ENCODE measurements at places on chromosomes 2 and 18.

DNA sequence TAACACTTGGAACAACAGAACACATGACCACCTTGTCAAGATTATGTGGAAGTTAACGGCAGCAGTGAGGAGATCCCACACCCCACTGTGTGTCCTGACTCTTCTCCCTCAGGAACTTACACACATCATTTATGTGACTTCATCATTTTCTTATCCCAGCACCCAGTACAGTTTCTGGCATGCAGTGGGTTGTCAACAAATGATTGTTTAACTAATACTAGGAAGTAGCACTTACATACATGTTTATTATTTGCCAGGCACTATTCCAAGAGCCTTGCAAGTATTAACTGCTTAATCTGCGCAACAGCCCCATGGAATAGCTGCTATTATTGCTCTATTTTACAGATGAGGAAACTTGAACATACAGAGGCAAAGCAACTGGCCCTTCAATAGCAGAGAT, 391.5 kb downstream of the TXNL1 start:
- DNase-seq: no peak

GRCh38 chr2:71749671-71750101, 296.3 kb downstream of the DYSF start:
- DNase-seq: no peak

DNA sequence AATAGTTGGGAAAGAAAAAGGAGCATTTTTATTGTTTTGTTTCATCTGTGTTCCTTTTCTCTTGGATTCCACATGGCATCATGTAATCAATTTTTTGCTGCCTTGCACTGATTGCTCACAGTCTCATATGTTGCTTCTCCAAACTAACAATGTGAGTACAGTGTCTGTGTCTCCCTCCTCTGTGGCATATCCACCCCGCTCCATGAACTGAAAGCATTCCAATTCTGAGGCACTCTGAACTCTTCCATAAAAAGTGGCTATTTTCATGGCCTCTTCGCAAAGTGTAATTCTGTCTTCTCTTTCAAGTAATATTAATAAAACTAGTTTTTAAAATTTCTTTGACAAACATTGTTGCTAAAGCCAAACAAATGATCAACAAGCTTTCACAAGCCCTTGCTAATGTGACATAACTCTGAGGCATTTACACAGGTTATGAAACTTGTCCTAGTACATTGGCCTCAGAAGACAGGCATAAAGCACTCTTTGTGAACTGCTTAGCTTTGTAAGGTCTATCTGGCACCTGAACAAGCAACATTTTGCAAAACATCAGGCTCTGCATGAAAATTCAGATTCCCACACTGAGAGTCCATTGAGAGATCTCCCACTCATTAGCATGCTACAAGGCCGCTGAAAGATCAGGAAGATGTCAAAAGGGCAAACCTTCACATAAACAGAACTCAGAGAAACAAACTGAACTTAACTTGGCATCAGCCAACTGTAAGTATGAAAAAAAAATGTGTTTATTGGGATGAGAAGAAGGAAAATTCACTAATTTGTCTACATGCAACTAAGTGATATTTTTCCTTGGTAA, 33.0 kb downstream of the GPR75 start:
- no peak for DNase-seq

DNA sequence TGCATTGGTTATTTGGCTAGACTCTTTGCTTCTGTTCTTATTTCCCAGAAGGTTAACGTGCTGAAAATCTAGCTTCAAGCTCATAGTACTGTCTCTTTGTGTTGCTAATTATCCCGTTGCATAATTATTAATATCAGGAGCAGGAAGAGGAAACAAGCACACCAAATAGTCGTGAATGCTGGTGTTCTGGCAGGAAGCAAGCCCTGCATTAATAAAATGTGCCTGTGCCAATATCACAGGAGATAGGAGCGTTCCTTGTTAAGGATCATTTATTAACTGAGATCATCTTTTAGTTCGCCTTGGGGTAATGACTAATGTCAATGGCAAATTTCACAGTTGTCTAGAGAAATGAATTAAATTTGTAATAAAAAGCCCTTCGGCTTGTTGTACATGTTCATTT, 893.0 kb upstream of the POU3F3 start:
- DNase-seq: no peak

- DNase-seq: no peak
Observed at GRCh38 chr2:230909841-230910545, 15.0 kb downstream of the GPR55 start.

DNA sequence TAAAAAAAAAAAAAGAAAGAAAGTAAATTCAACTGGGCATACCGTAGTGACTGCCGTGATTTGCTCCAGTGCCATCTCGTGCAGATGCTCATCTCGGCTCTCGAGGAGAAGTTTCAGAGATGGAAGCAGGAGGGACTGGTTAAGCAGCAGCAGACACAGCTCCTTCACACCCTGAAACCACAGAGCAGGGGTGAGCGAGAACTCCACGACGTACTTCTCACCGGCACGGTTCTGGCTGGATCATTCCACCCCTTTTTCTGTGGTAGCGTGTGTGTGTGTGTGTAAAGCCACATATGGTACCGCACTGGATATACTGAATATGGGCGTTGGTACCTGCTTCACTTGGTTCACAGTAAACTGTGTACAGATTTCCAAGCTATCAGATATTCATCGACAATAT, 382.2 kb downstream of the NBAS start:
- DNase-seq: no peak

GRCh38 chr18:52567360-52567759, 227.4 kb downstream of the DCC start:
- DNase-seq: no peak

DNA sequence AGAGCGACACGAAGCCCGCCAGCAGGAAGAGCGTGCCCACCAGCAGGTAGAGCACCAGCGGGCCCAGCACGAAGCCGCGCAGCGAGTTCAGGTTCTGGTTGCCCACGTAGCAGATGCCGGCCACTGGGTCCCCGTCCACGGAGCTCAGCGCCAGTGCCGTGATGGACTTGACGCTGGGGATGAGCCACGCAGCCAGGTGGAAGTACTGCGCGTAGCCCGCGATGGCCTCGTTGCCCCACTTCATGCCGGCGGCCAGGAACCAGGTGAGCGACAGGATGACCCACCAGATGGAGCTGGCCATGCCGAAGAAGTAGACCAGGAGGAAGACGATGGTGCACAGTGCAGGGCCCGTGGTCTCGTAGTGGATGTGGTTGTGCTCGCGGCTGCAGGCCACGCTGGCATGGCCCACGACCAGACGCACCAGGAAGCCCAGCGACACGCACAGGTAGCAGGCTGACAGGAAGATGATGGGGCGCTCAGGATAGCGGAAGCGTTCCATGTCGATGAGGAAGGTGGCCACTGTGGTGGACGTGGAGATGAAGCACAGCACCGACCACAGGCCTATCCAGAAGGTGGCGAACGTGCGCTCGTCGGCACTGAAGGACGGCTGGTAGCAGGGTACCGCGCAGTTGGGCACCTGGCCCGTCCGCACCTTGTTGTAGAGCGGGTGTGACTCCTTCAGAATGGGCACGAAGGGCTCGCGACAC, 2.1 kb downstream of the FZD5 start:
- DNase-seq: no peak

DNA sequence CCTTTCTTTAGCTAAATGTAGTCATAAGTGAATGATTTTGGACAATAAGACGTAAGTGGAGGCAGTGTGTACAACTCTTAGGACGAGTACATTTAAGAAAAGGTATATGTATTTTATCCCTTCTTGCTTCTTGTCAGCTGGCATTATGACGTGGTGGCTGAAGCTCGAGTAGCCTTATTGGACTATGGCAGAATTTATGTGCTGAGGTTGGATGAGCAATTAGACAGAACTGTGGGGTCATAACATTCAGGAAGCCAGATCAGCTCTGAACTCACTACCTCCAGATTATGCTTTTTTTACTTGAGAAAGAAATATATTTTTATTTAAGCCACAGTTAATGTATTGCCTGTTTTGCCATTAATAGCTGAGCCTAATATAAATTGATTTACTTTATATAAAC, 661.5 kb downstream of the ERBB4 start:
- no peak for DNase-seq
